Endothelial cell of coronary artery (primary cell): ENCODE measurements at places on chromosomes 5 and 9. TPM values are rescaled to one million over a fixed set of nuclear protein-coding genes. Genes with fewer than 3 reads are reported as not detected.

FYB1 gene
- total RNA-seq, result not detected in 2 replicates

VCAN gene
- total RNA-seq, result 9.6 and 219 TPM in 2 replicates

BARHL1 gene
- total RNA-seq, result not detected in 2 replicates

DDX31 gene
- total RNA-seq, result 11.7 and 13.2 TPM in 2 replicates

TMEM252 gene
- total RNA-seq, result not detected in 2 replicates

DAP gene
- total RNA-seq, result 31.9 and 35.4 TPM in 2 replicates
